ENCODE measurements at places on chromosomes 4 and X. TPM values are rescaled to one million over a fixed set of nuclear protein-coding genes. Genes with fewer than 3 reads are reported as not detected.

- no peak for DNase-seq
These were observed 9.6 kb downstream of the AMER1 start for GRCh38 chrX:64195862-64196261.

- no peak for DNase-seq
These were observed 207.9 kb upstream of the KLF3 start for GRCh38 chr4:38456096-38456495.

GRCh38 chr4:53026233-53026632, 164.1 kb downstream of the RASL11B start:
- DNase-seq: no peak

The GABRG1 gene
- total RNA-seq: not detected

The SH3BGRL gene
- total RNA-seq: 104 TPM

The UGT2B7 gene
- not detected for total RNA-seq

The PLS3 gene
- total RNA-seq: 196 TPM

Data from esophagus squamous epithelium (tissue), 5 donors.